ENCODE measurements at places on chromosomes 12 and 14. TPM values are rescaled to one million over a fixed set of nuclear protein-coding genes. Genes with fewer than 3 reads are reported as not detected.

The VDR gene
- total RNA-seq: 0.67 TPM

DNA sequence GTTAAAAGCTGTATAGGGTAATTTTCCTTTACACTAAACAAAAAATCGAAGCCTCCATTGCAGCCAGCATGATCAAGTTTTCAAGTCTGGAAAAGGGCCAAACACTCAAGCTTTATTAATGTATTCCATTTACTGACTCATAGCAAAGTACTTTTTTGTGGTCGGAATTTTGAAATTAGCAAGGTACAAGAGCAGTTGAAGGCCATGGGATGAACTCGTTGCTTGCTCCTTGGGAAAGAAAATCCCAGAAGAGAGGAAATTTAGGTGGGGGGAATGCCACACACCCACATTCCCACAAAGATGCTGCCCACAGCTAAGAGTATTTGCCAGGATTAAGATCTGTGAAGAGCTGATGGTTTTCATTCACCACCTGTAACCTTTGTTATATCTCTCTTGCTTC lies 333.7 kb downstream of the EGLN3 start:
- DNase-seq: no peak

DNA sequence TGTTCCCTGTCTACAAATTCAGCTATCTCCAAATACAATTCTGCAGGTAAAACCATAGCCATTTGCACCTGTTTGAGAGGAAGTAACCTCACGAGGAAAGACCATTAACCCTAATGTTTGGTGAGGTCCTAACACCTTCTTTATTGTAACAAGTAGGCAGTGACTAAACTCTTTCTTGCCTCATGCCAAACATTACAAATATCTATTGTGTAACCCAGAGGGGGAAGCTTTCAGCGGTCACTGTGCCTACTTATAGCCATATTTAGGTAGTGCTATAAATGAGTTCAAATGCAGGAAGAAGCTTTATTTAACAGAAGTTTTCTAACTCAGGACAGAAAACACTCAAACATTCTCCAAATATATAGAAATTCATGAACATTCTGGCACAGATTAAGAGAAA lies 252.7 kb downstream of the LRFN5 start:
- DNase-seq: no peak

The TGM1 gene
- 0.40 TPM for total RNA-seq

The AKAP3 gene
- total RNA-seq: 0.79 TPM

DNA sequence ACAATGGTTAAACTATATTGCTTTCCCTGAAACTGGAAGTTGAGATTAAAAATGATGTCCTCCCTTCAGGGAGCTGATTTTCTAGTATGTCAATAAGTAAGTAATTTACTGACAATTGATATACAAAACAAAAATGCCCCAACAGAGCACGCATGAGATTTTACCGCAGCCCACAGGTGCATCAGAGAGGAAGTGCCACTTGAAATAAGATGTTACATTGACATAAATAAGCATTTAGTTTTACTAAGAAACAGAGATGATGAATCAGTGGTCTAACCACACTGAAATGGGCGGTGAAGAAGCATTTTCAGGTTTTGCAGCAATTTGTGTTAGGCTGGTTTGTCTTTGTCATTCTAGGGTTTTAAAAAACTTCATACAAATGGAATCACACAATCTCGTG lies 8.8 kb upstream of the CLECL1 start:
- DNase-seq: no peak

The HSPA2 gene
- total RNA-seq: 5.5 TPM

- DNase-seq: no peak
These were observed 5.4 kb upstream of the LPAR5 start for GRCh38 chr12:6641131-6641530.

GRCh38 chr14:68825729-68826128 lies 32.9 kb upstream of the ZFP36L1 start:
- DNase-seq: no peak

GRCh38 chr12:905261-906031 lies 44.0 kb downstream of the RAD52 start:
- DNase-seq: no peak

- no peak for DNase-seq
These were observed 380.0 kb downstream of the KCNH5 start for GRCh38 chr14:62665286-62665685.
